ENCODE measurements at places on chromosomes 16 and 17.
A peak's percentile ranks its signal among the peaks of the same experiment; 100 is the strongest.

- DNase-seq: no peak
Measured at GRCh38 chr16:8589057-8589899, 1.0 kb downstream of the TMEM114 start.

DNA sequence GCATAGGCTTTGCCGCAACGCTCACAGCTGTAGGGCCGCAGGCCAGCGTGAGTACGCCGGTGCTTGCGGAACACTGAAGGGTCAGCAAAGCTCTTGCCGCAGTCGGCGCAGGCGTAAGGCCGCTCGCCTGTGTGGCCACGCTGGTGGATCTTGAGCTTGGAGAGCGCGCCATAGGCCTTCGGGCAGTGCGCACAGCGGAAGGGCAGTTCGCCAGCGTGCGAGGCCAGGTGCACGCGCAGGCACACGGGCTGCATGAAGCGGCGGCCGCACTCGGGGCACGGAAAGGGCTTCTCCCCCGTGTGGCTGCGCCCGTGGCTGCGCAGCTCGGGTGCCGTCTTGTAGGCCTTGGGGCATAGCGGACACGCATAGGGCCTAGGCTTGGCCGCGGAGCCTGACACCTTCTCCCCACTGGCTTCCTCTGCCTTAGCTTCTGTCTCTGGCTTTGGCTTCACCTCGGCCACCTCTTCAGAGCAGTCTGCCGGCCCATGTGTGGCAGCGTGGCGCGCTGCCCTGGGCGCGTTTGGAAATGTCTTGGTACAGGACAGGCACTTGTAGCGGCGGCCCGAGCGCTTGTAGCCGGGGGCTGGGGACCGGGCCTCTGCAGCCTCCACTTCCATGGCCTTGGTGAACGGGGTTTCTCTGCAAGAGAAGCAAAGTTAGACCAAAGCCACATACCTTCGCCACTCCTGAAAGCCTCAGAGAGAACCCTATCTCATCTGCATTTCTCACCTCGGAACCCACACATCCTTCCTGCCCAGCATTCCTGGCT, 10.0 kb downstream of the ZNF668 start:
- no peak for DNase-seq

DNA sequence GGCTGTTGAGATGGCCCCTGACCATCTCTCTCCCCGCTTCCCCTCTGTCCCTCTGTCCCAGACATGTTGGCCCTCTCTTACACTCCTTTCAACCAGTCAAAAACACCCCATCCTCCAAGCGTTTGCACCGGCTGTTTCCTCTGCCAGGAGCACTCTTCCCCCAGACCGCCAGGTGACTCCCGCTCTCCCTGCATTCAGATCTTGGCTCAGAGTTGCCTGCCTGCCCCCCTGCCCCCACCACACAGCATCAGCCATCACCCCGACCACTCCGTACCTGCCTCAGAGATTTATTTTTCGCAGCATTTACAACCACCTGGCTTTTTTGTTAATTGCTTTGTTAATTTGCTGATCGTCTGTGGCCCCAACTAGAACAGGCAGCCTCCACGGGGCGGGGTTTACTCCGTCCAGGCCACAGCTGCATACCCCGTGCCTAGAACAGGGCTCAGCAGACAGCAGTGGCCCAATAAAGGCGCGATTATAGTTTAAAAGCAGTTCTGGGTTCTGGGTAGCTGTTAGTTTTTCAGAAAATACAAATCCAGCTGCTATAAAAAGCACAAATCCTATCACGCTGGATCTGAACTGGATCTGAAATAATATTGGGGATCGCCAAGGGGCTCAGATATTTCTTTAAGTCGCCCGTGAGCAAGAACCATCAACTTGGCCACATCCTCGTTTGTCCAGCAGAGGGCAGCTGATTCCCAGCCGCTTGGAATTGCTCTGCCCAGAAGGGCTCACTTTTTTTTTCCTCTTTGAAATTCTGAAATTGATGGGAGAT, 173.6 kb downstream of the IRF8 start:
- peak; percentile 73 for DNase-seq

DNA sequence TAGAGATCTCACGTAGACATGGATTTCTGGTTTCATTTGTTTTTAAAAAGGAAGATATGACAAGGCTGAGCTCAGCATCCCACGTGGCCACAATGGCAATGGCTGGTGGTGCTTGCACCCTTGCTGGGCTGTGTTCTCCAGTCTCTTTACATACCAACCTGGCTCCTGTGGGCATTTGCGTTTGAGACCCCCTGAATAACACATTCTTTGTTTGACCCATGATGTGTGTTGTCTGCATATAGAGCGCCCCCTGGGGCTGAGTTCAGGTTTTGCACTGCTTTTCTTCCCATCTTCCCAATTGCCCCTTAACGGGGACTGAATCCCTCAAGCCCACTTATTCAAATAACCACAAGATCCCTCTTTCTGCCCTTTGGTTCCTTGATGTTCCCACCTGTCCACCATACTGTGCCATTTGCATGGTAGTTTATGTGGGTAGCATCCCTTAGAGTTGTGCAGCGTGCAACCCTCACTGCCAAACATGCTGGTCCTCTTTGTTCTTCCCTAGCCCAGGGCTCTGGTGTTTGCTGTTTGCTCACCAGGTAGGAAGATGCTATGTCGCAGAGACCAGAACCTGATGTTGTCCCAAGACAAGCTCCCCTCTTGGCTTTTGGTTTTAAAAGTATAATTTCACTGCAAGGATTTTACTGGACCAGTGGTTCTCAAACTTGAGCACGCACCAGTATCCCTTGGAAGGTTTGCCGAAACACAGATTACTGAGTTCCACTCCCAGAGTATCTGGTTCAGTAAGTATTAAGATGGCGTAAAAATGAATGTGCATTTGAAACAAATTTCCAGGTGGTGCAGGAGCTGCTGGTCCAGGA, 38.5 kb upstream of the NKD1 start:
- DNase-seq: no peak

DNA sequence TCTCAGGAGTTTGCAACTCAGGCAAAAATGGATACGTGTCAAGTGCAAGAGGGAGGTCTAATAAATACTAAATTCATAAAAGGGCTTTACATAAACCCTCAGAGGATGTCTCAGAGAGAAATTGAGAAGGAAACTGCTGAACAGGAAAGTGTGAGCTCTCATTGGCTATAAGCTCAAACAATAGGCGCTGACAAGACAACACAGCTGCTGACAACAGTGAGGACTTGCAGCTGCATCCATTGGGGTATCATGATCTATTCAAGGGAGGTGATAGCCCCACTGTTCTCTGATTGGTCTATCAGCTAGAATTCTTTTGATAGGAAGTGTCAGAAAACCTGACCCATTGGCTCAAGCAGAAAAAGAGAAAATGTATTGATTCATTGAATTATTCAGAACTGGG, 187.2 kb downstream of the CBLN1 start:
- no peak for DNase-seq

GRCh38 chr16:70576431-70577255, 53.0 kb downstream of the SF3B3 start:
- no peak for DNase-seq

- no peak for DNase-seq
Measured at GRCh38 chr16:66886321-66886720, 6.0 kb downstream of the PDP2 start.

DNA sequence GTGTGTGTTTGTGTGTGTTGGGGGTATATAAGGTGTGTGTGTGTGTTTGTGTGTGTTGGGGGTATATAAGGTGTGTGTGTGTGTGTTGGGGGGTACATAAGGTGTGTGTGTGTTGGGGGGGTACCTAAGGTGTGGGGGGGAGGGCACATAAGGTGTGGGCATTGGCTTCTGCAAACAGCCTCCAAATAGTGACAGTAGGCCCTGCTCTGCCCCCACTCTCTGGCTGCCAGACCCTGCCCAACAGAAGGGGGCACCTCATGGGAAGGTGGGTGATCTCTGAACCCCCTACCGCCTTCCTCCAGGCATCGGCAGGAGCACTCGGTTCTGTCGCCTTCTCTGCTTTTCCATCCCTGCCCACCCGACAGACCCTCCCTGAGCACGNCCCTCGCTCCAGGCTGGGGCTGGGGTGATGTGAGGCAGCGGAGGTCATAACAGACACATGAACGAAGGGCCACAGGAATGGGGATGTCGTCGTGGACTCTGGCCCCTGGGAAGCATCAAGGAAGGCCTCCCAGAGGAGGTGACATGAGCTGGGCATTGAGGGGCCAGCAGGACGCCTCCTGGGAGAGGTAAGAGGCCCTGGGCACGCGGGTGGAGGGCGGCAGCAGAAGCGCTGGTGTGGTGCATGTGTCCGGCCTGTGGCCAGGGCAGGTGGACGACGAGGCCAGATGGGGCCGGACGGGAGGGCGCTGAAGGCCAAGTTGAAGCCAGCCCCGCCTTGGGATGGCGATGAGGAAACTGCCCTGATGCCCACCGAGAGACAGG, 136.6 kb upstream of the RPH3AL start:
- no peak for DNase-seq

DNA sequence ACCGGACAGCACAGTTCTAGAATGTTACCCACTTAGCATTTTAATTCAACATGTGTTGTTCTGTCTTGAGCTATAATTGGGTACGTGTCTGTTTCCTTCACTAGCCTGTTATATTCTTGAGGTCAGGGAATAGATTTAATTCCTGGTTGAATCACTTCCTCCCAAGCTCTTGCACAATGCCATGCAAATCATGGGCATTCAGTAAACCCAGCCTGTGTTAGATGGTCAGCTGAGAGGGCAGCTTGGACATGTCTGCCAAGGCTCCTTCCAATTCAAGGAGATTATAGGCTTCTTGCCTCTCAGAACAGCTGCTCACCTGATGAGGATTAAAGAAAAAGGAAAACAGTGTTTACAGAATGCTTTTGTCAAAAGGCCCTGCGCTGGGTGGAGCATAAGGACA, 12.6 kb downstream of the C1QTNF1 start:
- DNase-seq: no peak

DNA sequence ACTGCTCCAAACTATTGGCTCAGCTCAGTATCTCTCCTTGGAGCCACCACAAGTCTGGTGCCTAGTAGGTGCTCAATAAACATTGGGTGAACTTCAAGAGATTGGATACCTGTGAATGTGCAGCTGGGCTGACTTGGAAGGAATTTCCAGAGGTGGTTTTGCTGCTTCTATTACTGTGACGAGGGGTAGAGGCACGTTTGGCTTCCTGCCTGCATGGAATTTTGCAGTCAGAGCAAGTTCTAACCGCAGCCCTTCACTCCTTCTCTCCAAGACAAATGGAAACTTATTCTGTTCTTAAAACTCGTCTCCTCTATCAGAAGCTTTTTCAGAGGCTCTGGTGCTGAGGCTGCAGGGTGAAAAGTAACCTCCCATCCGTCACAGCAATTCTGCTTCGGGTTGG, 342.5 kb downstream of the CPPED1 start:
- DNase-seq: no peak

- DNase-seq: no peak
Measured at GRCh38 chr16:85286951-85287814, 174.9 kb upstream of the CIBAR2 start.

DNA sequence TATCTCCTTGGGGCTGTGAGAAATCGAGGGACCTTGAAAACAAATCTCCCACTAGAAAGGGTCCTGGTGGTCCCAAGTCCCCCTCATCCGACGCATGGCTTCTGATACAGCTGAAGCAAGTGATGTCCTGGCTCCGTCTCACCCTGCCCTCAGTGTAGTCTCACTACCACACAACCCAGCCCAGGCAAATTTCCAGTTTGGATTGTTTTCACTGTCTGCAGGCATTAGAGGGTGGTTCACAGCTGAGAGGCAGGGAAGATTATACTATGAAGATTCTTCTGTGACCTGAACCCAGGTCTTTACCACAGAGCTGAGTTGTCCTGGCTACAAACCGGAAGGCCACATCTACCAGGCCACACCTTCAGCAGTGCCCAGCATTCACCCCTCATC, 17.7 kb downstream of the ZNHIT3 start:
- DNase-seq: no peak

- no peak for DNase-seq
Measured at GRCh38 chr17:6061290-6061689, 8.9 kb upstream of the WSCD1 start.
